ENCODE measurements at places on chromosomes 7 and 10. TPM values are rescaled to one million over a fixed set of nuclear protein-coding genes. Genes with fewer than 3 reads are reported as not detected.
A peak's percentile ranks its signal among the peaks of the same experiment; 100 is the strongest.

DNA sequence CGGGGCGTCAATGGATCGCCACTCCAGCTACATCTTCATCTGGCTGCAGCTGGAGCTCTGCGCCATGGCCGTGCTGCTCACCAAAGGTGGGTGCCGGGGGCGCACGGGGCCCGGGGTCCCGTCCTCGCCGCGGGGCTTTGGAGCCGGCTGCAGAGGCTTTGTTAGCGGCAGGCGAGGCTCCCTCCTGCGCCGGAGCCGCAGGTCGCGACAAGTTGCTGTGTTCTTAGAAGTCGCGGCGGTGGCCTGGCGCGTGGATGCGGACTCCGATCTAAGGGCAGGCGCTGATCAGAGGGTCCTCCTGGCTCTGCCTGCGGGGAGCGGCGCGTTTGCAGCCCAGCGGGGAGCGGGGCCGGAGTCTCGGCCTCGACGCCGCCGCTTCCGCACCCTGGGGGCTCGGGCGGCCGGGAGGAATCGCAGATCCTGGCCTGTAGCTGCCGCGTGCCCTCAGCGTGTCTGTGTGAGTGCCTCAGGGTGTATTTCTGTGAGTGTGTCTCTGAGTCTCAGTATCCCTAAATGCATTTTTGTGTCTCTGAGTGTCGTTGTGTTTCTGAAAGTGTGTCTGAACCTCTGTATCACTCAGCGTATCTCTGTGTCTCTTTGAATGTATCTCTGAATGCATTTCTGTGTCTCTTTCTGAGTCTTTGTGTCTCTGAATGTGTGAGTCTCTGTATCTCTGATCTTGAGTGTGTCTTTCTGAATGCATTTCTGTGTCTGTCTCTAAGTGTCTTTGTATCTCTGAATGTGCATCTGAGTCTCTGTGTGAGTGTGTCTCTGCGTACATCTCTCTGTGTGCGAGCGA is 766 bp downstream of the BAMBI start:
- peak; percentile 22 for DNase-seq

DNA sequence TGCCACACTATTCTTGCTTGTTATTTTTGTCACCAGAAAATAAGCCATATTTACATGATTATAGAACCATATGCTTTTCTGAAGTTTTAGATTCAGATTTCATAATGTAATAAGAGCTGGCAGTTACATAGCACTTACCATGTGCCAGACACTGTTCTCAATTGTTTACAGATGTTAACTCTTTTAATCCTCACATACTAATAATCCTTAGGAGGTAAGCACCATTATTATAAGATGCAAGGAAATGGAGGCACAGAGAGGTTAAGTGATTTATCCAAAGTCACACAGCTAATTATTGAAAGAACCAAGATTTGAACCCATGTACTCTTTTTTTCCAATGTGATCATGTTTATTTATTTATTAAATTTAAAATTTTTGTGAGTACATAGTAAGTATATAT is 57.2 kb downstream of the CREB5 start:
- no peak for DNase-seq

Gene CLDN3
- total RNA-seq = 129 TPM

DNA sequence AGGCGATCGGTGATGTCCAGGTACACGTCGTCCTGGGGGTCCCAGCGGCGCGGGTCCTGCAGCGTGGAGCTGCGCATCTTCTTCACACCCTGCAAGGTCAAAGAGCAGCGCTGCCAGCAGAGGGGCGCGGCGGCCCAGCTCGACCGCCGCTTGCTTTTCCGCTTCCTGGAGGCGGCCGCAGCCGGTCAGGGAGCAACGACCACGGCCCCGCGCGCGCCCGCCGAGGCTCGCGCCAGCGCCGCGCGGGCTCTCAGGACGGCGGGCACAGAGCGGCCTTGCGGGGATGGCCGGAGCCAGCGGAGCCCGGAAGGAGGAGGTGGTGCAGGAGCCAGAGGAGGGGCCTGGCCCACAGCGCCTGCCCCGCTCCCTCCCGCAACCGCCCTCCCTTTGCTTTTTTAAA is 76.4 kb upstream of the CDC14C start:
- no peak for DNase-seq

GRCh38 chr10:113028456-113029440 is 78.7 kb downstream of the TCF7L2 start:
- DNase-seq = no peak

GRCh38 chr10:103991393-103992128 is 24.6 kb downstream of the SLK start:
- DNase-seq = no peak

DNA sequence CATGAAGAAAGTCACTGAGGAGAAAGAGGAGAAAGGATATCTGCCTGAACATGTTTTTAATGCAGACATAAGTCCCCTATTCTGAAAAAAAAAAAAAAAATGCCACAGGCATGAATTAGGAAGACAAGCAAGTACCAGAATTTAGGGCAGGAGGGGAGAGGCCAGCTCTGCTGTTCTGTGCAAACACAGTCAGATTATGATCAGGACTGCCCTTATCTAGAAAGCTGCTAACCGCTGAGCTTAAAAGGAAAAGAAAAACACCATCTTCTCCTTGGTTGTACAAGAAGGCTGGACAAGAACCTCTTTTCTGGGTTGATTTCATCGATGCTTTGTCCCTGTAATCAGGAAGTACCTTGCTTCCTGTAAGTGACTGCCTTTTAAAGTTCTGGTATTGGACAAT is 15.3 kb upstream of the PWWP2B start:
- DNase-seq = no peak

Gene PPP1R17
- total RNA-seq = not detected

Gene SLC16A12
- 0.43 TPM for total RNA-seq

DNA sequence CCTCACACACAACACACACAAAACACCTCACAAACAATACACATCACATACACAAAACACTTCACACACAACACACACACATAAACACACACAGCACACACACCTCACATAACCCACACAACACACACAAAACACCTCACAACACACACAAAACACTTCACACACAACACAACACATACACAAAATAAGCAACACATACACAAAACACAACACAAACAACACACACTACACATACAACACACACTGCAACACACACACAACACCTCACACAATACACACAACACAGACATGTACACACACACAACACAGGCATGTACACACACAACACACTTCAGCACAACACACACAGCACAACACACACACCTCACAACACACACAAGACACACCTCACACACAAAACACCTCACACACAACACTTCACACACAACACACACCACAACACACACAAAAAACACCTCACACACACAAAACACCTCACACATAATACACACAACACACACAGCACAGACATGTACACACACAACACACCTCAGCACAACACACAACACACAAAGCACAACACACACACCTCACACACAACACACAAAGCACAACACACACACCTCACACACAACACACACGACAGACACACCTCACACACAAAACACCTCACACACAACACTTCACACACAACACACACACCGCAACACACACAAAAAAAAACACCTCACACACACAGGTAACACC is 107.5 kb downstream of the TNS3 start:
- no peak for DNase-seq

DNA sequence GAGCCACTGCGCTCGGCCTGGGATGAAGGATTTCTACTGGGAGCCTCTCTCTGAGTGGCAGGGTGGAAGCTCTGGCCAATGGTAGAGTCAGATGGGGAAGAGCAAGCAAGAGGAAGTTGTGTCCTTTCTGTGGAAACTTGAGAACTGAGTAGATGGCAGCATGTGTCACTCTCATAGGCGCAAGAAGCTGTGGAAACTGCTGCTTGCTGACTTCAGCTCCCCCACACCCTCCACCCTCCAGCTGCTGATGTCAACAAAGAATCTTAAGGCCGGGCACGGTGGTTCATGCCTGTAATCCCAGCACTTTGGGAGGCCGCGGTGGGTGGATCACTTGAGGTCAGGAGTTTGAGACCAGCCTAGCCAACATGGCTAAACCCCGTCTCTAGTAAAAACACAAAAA is 39.8 kb upstream of the SRGN start:
- peak; percentile 53 for DNase-seq

Gene CTAGE8
- 3.1 TPM for total RNA-seq

Gene PDK4
- total RNA-seq = 64.2 TPM

DNA sequence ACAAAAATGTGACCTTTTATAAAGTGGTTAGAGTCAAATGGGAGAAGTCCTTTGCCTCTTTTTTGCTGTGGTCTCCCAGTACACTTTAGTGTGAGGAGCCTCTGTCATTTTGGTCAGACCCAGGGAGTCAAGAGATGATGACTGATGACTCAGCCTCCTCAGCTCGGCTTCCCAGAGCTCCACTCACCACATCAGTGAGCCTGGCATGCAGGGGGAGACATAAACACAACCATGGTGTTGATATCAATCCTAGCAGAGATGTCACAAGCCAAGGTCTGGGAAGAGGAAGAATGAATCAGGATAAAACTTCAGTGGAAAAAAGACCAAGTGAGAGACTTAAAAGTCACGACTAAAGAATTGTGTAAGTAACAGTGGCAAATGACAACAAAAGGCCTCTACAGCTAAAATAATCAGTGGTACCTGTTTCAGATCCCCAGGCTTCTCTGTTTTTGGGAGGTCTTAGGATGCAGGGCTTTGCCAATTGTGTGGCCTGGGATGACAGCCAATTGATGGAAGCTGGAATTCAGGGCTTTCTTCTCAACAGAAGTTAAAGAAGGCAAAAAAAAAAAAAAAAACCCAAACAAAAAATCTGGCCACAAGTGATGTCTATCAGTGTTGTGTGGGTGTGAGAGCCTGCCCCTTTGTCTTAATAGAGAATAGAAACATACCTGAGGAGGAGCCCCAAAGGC is 50.2 kb downstream of the TFAM start:
- no peak for DNase-seq

GRCh38 chr7:78326189-78326588 is 527.6 kb downstream of the PHTF2 start:
- no peak for DNase-seq

Gene ANKRD61
- total RNA-seq = not detected

GRCh38 chr7:150945171-150945852 is 32.8 kb downstream of the KCNH2 start:
- DNase-seq = no peak

- DNase-seq = no peak
Observed at GRCh38 chr7:111137296-111138192, 46.6 kb downstream of the LRRN3 start.

Gene LGI1
- total RNA-seq = 4.2 TPM

GRCh38 chr10:16779384-16779915 is 37.8 kb downstream of the RSU1 start:
- DNase-seq = no peak

- DNase-seq = no peak
Observed at GRCh38 chr10:127464561-127464960, 84.5 kb upstream of the NPS start.

Gene STRIP2
- 2.1 TPM for total RNA-seq

- DNase-seq = no peak
Observed at GRCh38 chr7:113722006-113722405, 196.8 kb downstream of the PPP1R3A start.

Gene CNPY1
- total RNA-seq = not detected
